ENCODE measurements at places on chromosomes 13 and 19.

- DNase-seq: no peak
Observed at GRCh38 chr13:96532804-96533203, 442.9 kb downstream of the HS6ST3 start.

DNA sequence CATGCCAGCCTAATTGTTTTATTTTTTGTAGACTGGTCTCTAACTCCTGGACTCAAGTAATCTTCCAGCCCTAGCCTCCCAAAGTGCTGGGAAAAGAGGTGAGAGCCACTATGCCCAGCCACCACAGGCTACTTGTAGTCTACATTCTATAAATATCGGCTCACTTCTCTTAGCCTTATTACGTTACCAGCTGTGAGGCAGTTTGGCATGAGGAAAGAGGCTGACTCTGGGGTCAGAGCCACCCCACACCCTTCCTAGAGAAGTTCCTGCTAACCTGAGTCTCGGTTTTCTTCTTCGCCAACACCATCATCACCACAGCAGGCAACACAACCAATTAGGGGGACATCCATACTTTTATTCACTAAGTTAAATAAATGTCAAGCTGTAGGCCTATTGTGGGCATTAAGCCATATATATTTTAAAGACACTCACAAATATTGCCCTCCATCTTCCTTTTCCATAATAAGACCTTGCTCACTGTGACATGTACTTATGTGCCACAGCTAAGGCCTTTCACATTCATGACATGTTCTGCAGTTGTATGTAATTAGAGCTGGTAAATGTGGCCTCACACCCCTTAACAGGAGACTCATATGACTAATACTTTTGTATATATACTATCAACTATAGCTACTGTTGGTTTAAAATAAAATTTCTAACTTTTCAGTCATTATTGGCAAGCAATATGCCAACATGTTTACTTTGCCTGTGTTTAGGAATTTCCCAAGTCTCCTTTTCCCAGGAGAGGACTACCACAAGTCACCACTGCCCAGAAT lies 5.7 kb downstream of the SLC25A30 start:
- no peak for DNase-seq

GRCh38 chr13:97875911-97876310 lies 77.6 kb upstream of the IPO5 start:
- no peak for DNase-seq

DNA sequence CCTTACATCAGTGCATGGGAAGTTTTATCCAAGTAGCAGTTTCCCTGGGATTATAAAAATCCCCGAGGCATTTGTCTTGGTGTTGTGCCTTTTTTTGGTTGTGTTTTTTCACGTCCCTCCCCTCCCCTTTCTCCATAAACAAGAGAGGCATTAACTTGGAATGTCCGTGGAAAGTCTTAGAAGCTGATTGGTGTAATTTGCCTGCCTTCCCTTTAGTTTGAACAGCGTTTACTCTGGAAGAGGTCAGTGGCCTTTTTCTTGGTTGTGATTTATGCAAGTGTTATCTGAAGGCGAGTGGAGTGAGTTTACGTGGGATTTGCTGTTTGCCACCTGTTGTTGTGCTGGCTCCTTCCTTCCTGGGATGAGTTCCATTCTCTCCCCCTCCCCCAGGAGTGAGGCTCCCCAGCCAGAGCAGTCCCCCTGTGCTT lies 7.2 kb downstream of the ACTN4 start:
- DNase-seq: no peak

- no peak for DNase-seq
Observed at GRCh38 chr19:32029235-32029634, 316.2 kb upstream of the ZNF507 start.

- no peak for DNase-seq
Observed at GRCh38 chr19:35944556-35944955, 8.4 kb downstream of the LRFN3 start.

Data from NCI-H187 treated with DMSO at 0.1 percent for 48 hours (cell line).